ENCODE measurements at places on chromosomes 11 and 22.

DNA sequence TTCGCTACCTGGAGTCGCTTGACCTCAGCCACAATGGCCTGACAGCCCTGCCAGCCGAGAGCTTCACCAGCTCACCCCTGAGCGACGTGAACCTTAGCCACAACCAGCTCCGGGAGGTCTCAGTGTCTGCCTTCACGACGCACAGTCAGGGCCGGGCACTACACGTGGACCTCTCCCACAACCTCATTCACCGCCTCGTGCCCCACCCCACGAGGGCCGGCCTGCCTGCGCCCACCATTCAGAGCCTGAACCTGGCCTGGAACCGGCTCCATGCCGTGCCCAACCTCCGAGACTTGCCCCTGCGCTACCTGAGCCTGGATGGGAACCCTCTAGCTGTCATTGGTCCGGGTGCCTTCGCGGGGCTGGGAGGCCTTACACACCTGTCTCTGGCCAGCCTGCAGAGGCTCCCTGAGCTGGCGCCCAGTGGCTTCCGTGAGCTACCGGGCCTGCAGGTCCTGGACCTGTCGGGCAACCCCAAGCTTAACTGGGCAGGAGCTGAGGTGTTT lies 12.8 kb downstream of the TSKU start:
- DNase-seq = no peak

DNA sequence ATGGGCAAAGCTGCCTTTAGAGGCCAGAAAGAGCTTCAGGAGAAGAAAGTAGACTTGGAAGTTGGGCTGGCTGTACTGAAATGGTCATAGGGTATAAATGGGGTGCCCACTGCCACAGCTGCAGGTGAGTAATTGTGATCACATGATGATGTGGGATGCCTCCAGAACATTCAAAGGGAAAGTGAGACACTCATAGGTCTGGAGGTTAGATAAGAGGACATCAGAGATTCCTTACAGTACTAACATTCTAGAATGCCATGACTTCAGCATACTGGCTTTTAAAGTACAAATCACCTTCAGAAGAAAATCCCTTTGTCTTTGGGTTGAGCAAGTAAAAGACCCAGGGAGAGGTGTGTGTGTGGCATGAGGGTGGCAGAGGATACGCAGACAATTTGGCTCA lies 419.2 kb downstream of the TENM4 start:
- no peak for DNase-seq

GRCh38 chr11:64003807-64004589 lies 17.8 kb downstream of the OTUB1 start:
- no peak for DNase-seq

GRCh38 chr11:47328449-47329390 lies 23.8 kb downstream of the MYBPC3 start:
- peak; percentile 55 for DNase-seq

- DNase-seq = no peak
Measured at GRCh38 chr11:101439488-101439887, 144.3 kb downstream of the TRPC6 start.

DNA sequence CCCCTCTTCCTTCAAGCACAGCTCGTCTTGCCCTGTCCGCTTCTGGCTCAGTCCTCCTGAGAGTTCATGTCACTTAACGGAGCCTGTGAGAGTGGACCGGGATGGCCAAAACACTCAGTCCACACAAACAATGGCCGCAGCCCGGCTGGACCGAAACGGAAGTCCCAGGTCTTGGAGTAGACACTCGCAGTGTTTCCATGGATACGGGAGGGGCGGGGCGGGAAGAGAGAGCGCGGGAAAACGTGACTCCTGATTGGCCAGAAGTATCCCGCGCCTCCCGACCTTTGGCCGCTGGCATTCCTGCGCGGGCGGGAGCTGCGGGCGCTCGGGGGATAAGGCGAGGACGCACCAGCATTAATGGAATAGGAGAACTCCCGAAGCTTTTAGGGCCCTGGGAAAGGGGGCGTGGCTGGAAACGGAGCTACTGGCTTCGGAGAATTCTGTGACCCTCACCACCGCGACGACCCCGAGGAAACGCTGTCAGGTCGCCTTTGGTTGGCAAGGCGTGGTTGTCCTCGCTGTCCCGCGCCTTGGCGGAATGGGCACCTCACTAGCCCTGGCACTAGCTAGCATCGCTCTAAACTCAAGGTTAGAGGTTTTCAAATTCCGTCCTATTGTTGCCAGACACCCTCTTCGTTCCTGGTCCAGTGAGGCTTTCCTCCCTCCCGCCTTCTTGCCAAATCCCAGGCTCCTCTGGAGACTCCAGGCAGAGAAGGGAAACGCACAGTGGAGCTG lies at the start of the genes NLRP14 and ZNF214:
Gene NLRP14, plus strand, starts transcription at position 297 of the 735 bp plus-strand sequence. CDS start 18,108 bp downstream, outside the sequence.
Gene ZNF214, minus strand, starts transcription at position 164 of the 735 bp plus-strand sequence. CDS start 17,511 bp downstream, outside the sequence.
- peak; percentile 75 for DNase-seq

DNA sequence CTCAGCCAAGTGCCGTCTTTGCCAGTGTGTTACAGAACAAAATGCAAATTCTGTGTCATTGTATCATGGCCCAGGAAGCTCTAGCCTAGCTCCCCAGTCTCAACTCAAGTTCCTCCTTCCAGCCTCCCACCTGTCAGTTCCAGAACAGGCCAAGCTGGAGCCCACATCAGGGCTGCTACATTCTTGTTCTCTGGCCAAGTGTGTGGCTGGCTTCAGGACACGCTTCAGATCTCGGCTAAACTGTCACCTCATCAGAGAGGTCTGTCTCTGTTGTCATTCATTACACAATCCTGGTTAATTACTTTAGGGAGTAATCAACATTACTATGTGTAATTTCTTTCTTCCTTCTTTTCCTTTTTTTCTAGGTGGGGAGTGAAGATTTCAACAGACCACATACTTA lies 347.0 kb upstream of the SYN3 start:
- no peak for DNase-seq

DNA sequence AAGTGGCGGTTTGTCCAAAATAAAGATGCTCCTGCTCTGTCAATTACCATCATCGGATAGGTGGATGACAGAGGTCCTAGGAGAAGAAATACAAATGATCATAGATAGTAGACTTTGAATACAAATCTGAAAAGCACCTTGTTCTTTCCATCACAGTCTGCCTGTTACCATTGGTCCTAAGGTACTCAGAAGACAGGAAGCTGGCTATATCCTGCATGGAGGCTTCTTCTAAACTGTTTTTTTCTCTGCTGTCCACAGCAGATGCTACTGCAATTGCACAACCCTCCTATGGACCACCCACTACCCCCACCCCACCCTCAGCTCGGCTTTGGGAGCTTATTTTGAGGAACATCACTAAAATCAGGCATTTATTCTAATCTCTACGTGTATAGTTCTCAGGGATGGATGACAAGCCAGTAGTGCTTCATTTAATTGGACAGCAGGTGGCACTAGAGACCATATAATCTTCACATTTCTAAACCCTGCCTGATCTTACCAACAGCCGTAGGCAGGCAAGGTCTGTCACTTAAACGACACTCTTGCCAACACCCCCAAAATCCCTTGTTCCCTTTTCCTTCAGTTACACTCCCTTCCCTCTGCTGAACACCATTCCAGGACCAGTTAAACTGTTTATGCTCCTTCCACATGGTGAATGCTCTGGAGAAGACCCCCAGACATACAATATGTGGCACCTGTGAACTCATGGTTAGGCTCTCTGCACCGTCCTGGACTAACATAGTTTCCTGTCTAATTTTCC lies 6.6 kb upstream of the PTS start:
- peak; percentile 90 for DNase-seq

DNA sequence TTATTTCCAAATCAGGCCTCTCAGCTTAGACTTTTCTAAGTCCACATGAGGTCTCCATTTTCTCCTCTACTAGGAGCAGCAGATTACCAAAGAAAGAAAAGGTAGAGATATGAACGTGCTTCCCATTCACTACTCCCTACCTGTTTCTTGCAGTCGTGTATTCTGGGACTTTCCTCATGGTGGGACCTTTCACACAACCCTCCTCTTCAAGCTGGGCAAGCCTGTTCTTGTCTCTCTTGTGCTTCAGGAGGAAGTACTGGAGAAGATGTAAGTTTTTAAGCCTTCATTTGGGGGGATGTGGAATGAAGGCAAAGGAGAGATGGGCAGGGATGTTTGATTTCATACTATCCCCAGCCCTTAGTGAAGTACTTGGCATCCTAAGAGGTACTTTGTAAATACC lies 128.8 kb upstream of the SESN3 start:
- DNase-seq = no peak

- peak; percentile 52 for DNase-seq
Measured at GRCh38 chr11:88179971-88180629, 4.9 kb upstream of the RAB38 start.

DNA sequence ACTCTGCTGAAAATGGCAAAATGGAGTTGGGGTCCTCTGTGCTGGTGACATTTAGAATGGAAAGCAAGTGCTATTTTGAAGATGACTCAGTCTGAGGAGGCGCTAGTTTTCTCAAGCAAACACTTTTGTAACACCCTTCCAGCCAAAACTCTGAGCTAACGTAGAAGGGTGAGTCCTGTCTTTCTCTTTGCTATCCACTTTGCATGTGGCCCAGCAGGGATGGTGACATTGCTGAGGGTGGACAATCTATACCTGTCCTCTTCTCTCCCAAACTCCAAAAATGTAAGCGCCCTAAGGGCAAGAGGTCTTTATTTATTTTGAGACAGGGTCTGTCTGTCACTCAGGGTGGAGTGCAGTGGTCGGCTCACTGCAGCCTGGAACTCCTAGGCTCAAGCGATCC lies 3.6 kb upstream of the KAT5 start:
- DNase-seq = no peak

DNA sequence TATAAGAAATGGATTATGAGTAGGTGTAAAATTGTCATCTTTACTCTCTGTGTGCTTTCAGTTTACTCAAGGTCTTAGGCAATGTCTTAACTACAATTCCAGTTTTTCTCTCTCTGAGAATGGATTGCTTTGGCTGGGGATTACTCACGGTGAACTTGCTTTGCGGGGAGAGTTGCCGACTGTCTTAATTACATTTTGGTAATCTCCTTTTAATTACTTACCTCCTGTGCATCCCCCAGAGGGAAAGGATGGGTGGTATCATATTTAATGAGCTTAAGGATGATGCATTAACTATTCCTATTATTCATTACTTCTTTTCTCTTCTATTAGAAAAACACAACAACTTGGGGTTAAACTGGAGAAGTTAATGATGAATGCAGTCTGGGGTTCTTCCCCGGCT lies 159.4 kb downstream of the MPPED1 start:
- DNase-seq = no peak

GRCh38 chr22:40764763-40765441 lies 54.2 kb downstream of the SLC25A17 start:
- DNase-seq = peak; percentile 58

GRCh38 chr11:73570415-73571114 lies 27.3 kb downstream of the FAM168A start:
- no peak for DNase-seq

GRCh38 chr11:16780146-16780545 lies 41.7 kb downstream of the C11orf58 start:
- DNase-seq = peak; percentile 42

DNA sequence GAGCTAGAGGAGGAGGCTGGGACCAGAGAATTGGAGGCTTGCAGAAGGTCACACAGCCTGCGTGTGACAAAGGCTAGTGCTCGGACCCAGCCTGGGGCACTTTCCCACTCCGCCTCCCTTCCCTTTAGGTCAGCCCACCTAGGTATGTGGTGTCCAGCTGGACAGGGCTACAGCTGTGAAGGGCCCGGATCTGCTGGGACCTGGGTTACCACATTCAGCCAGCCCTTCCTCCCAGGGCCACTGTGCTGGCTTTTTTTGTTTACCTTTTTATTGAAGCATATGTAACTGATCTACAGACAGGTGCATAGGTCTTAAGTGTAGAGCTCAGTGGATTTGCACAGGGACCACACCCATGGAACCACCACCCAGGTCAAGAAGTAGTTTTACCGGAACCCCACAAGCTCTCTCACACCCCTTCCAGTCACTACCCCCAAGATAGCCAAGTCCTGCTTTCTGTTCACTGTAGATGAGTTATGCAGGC lies 8.7 kb downstream of the CAPN5 start:
- no peak for DNase-seq

DNA sequence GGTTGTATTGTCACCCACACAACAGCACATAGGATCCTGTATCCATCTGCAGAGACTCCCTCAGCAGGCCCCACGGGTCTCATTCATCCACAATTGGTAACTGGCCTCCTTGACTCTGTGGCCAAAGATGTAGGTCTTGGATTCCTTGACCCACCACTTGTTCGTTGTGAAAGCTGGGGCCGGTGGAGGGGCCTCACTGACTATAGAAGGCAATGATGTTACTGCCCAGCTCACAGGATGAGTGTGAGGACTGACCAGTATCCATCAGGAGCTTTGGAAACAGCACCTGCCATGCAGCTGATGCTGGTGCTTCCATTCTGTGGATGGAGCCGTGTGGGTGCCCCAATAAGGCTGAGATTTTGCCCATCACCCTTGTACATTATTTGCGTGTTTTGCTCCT lies 615.7 kb downstream of the BRD1 start:
- DNase-seq = no peak

- no peak for DNase-seq
Measured at GRCh38 chr22:37581504-37581903, 1.6 kb upstream of the LGALS2 start.

GRCh38 chr11:111676878-111677585 lies 74.8 kb downstream of the SIK2 start:
- DNase-seq = no peak

GRCh38 chr22:32515084-32515483 lies 40.5 kb downstream of the FBXO7 start:
- DNase-seq = no peak

DNA sequence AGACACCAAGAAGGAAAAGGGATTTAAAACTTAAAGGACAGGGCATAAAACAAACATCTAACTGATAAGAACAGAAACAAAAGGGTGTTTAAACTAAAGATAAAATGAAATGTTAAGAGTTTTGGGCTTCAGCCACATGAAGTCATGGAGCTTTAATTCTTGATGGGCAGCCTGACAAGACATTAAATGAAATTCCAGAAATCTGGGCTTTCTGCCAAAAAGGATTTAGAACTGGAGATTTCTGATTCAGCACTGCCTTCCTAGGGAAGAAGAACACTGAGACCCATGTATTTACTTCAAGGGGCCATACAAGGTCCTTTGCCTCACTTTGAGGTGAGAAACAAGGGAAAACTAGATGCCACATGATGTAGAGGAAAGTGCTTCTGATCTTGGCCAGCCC lies 355.9 kb upstream of the RAG2 start:
- DNase-seq = no peak

DNA sequence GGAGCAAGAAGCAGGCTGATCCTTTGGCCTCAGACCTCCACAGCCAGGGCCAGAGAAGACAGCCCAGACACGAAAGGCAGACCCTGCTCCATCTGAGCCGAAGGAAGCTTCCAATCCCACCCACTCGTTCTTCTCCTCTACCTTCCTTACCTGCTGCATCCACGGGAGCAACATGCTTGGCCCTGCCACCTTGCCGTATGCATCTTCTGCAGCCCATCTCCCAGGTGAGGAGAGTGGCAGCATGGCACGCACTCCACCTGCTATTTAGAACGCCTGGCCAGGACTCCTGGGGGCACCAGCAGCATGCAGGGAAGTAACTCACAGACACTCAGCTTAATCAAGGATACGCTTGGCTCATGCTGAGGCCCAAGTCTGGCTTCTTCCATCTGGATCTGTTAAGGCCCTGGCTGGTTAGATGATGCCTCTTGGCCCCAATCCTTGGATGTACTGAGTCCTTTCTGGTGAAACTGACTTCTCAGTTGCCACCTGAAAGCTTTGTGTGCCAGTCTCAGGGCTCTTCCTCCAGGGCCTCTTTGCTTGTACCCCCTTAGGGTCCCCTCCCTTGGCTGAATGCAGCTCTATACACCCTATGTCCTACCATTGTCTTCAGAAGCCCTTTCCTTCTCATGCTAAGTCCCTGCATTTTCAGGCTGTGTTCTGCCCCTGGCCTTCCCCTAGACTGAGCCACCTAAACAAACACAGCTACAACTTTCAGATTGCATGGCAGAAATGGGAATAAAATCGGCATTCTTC lies 604.9 kb downstream of the BUD13 start:
- DNase-seq = no peak

GRCh38 chr11:26078231-26078821 lies 253.6 kb upstream of the ANO3 start:
- DNase-seq = no peak

Measured in suppressor macrophage (primary cell).